ENCODE measurements at places on chromosomes 12 and 14.

- peaks cover 49% of the 10 kb centered on the region for H3K4me1 ChIP-seq
- H3K4me3 ChIP-seq: no peak overlapping the region
- H3K27ac ChIP-seq: no peak overlapping the region
- no peak for DNase-seq
- H3K27me3 ChIP-seq: no peaks in the 10 kb centered on the region
These were observed 18.6 kb downstream of the MYRFL start for GRCh38 chr12:69843608-69844007.

DNA sequence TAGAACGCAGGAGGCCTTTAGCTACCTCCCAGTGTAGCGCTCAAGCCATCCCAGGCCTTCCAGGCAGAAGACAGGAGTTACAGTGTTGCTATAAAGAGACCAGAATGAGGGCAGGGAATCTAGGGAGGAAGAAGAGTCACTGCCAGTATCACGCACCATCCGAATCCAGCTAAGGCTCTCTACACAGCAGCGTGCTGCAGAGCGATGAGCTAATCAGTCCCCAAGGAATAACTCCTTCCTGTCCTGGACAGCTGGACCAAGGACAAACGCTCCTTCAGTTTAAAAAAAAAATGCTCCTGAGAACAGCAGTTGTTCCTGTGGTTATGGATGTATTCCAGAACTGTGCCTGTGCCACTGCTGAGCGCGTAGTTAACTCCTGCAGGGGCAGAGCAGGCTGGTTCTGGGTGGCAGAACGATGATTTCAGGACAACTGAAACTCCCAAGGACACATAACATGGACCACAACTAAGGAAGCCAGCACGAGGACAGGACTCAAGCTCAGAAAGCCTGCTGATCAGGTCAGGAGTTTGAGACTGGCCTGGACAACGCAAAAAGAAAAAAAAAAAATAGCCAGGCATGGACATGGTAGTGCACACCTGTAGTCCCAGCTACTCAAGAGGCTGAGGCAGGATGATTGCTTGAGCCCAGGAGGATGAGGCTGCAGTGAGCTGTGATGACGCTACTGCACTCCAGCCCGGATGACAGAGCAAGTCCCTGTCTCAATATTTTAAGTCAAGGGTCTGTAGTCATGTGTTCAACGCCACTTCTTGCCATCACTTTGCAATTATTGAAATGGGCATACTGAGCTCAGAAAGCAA is 2.6 kb downstream of the IFFO1 start:
- H3K36me3 ChIP-seq: peaks cover 19% of the 10 kb centered on the region
- peaks cover under 1% of the 10 kb centered on the region for H3K4me1 ChIP-seq
- H3K27me3 ChIP-seq: no peaks in the 10 kb centered on the region
- DNase-seq: no peak
- H3K4me3 ChIP-seq: no peak overlapping the region

- no peak overlapping the region for H3K4me3 ChIP-seq
- no peaks in the 10 kb centered on the region for H3K4me1 ChIP-seq
- H3K36me3 ChIP-seq: no peaks in the 10 kb centered on the region
- no peak for DNase-seq
These were observed 113.9 kb downstream of the AEBP2 start for GRCh38 chr12:19553175-19553574.

DNA sequence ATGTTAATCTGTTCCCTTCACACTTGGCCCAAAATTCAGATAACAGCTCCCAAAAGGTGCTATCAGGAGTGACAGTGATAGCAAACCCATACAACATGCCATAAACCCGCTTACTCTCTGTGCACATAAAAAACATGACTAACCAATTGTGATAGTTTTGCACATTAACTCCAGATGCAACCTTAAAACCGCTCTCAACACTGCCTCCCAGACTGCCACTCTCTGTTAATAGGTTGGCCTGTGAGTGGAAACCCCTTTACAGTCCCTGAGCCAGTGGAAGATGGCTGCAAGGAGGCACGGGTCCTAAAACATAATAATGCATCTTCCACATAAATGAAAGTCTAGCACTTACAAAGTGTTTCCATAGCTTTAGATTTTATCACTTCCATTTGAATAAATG is 12.0 kb upstream of the TMTC1 start:
- H3K27ac ChIP-seq: no peak overlapping the region
- peaks cover 13% of the 10 kb centered on the region for H3K27me3 ChIP-seq
- H3K4me3 ChIP-seq: no peak overlapping the region
- no peak for DNase-seq

- DNase-seq: no peak
- H3K4me3 ChIP-seq: peak overlapping the region; percentile 84
- H3K4me1 ChIP-seq: peaks cover 34% of the 10 kb centered on the region
- peak overlapping the region; percentile 86 for H3K27ac ChIP-seq
These were observed 1.1 kb downstream of the ARHGAP5 start for GRCh38 chr14:32078023-32078857.

DNA sequence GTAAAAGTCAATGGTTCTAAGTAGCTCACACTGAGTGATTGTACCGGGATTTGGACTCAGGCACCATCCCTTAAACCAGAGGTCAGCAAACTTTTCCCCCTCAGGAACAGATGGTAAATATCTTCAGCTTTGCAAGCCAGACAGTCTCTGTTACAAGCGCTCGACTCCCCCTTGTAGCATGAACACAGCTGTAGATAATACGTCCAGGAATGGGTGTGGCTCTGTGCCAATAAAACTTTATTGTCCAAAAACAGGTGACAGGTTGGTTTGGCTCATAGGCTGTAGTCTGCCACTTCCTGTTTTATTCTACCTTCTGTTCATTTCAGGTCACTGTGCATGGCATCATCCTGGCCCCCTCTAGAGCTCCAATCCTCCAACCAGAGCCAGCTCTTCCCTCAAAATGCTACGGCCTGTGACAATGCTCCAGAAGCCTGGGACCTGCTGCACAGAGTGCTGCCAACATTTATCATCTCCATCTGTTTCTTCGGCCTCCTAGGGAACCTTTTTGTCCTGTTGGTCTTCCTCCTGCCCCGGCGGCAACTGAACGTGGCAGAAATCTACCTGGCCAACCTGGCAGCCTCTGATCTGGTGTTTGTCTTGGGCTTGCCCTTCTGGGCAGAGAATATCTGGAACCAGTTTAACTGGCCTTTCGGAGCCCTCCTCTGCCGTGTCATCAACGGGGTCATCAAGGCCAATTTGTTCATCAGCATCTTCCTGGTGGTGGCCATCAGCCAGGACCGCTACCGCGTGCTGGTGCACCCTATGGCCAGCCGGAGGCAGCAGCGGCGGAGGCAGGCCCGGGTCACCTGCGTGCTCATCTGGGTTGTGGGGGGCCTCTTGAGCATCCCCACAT is 7.6 kb downstream of the BDKRB1 start:
- no peaks in the 10 kb centered on the region for H3K36me3 ChIP-seq
- peaks cover 16% of the 10 kb centered on the region for H3K27me3 ChIP-seq
- H3K4me3 ChIP-seq: no peak overlapping the region
- DNase-seq: no peak
- H3K4me1 ChIP-seq: peaks cover 23% of the 10 kb centered on the region

GRCh38 chr12:113291586-113291985 is 43.3 kb downstream of the SLC8B1 start:
- no peak for DNase-seq
- no peak overlapping the region for H3K27ac ChIP-seq
- no peaks in the 10 kb centered on the region for H3K4me1 ChIP-seq

DNA sequence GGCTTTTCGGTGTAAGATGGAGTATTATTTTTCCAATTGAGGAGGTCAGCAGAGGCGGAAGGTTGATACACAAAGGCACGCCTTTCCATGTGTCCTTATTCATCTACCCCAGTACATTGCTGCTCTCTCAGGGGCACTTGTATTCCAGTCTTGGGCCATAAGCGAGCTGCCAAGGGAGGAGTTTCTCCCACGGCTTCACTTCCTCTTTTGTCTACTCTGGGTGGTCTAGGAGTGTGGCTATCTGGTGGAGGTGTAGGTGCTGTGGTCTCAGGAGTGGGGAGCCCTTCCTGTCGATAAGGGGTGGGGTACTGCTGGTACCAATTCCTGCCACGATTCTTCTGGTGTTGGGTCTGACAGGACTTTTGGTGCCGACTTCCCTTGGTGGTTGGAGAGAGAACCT is 73.4 kb downstream of the GAS2L3 start:
- no peaks in the 10 kb centered on the region for H3K27me3 ChIP-seq
- peaks cover 18% of the 10 kb centered on the region for H3K4me1 ChIP-seq
- H3K27ac ChIP-seq: no peak overlapping the region
- DNase-seq: no peak

GRCh38 chr12:100345020-100345767 is 11.7 kb upstream of the SLC17A8 start:
- no peaks in the 10 kb centered on the region for H3K27me3 ChIP-seq
- H3K4me3 ChIP-seq: no peak overlapping the region
- H3K27ac ChIP-seq: no peak overlapping the region
- no peaks in the 10 kb centered on the region for H3K36me3 ChIP-seq

DNA sequence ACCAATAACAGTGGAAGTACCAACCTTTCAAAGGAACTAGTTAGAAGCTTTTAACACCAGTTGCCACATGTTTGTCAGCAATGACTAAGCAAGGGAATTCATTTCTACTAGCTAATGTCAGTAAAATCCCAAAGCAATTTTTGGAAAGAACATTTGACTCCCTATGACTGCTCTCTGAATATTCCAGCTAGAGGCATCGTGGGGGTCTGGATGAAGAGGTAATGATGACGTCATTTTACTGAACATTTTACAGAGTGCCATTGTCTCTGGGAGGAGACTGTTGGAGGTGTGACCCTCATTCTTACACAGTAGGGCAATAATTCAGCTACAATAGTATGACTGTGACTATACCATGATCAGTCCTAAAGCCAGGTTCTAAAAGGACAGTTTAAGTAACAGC is 204.8 kb downstream of the ITPR2 start:
- no peak overlapping the region for H3K27ac ChIP-seq
- H3K27me3 ChIP-seq: no peaks in the 10 kb centered on the region
- no peak overlapping the region for H3K4me3 ChIP-seq
- peaks cover 12% of the 10 kb centered on the region for H3K4me1 ChIP-seq
- H3K36me3 ChIP-seq: no peaks in the 10 kb centered on the region

DNA sequence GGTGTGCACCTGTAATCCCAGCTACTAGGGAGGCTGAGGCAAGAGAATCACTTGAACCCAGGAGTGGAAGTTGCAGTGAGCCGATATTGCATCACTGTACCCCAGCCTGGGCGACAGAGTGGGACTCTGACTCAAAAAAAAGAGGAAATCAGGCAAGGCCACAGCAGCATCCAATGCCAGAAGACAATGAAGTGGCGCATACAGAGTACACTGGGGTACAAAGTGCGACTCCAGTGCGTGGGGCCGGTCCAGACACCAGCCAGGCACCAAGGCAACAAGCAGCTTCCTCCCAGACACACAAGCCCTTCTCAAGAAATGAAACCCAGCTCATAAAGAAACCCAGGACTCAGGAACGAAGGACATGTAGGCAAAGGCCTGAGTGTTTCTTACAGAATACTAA is 28.2 kb downstream of the TTC7B start:
- H3K27ac ChIP-seq: no peak overlapping the region
- H3K4me3 ChIP-seq: no peak overlapping the region
- DNase-seq: no peak
- no peaks in the 10 kb centered on the region for H3K27me3 ChIP-seq

DNA sequence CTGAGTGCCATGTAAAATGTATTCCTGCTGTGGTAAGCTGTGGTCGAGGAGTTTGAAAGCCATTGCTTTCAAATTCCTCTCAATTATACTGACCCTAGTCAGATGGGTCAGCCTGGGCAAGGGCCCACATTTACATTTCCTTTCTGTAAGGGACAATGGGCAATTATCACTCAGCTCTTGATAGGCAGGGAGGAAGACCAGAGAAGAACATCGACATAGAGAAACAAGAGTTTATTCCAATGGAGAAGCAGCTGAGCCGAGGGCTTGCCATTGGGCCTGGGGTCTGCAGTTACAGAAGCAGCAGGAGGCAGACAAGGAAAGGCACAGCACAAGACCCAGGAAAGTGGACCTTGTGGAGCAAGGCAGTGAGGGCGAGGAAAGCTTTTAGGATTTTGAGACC is 9.7 kb downstream of the NRIP2 start:
- peaks cover 7% of the 10 kb centered on the region for H3K36me3 ChIP-seq
- H3K4me3 ChIP-seq: no peak overlapping the region
- H3K27me3 ChIP-seq: no peaks in the 10 kb centered on the region
- no peak overlapping the region for H3K27ac ChIP-seq

- peaks cover 15% of the 10 kb centered on the region for H3K36me3 ChIP-seq
- peaks cover 23% of the 10 kb centered on the region for H3K27me3 ChIP-seq
These were observed 4.8 kb upstream of the ENO2 start for GRCh38 chr12:6909421-6910145.

DNA sequence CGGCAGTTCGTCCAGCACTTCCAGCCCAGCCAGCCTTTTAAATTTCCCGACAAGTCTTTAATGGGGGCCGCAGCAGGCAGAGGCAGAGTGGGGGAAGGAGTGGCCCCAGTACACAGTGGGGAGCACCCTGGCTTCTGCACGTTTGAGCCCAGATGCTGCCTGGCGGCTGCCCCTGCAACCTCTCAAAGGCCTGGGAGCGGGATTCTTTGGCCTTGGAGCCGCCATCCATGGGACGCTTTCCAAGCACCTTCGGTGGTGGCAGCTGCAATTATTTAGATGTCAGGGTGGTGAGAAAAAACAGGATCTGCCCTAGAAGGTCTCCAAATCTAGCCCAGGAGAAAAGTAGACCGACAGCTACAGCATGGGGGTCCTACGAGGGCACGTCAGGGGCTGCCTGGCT is 46.0 kb downstream of the FAM222A start:
- peaks cover 13% of the 10 kb centered on the region for H3K27me3 ChIP-seq
- peaks cover 7% of the 10 kb centered on the region for H3K4me1 ChIP-seq
- H3K36me3 ChIP-seq: peaks cover 11% of the 10 kb centered on the region
- no peak overlapping the region for H3K27ac ChIP-seq

DNA sequence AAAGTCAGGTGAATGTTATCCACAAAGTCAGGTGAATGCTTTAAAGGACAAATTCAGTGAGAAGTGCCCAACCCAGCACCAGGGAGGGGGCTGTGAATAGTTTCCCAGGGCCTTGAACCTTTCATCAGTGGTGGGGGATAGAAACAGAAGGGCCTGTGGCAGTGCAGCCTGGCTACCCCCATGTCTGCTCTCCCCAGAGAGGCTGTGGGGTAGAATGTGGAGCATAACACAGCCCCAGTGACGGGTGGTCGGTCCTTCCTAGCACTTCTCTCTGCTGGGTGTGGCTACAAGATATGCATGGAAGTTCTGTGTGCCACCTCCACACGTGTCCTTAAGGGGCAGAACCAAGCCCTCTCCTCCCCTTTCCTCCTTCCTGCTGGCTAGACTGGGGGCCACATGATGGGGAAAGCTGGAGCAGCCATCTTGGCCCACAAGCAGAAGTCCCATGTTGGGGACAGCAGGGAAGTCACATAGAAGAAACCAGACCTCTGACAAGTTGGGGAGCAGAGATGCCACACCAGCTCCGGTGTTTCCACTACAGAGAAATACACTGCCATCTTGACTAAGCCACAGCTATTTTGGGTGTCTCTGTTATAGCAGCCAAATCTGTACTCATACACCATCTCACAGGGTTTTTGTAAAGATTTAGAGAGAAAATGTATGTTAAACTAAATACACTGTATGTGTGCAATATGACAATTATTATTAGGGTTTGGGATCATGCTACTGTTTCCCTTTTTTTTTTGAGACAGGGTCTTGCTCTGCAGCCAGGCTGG is 17.0 kb downstream of the RITA1 start:
- no peak overlapping the region for H3K27ac ChIP-seq
- no peaks in the 10 kb centered on the region for H3K27me3 ChIP-seq
- peaks cover 23% of the 10 kb centered on the region for H3K4me1 ChIP-seq
- no peak for DNase-seq
- H3K36me3 ChIP-seq: no peaks in the 10 kb centered on the region
- no peak overlapping the region for H3K4me3 ChIP-seq

Data from Calu3 (cell line).